ENCODE measurements at places on chromosomes 16 and 17.

- DNase-seq = no peak
Measured at GRCh38 chr17:41315814-41316445, 420 bp upstream of the KRTAP17-1 start.

DNA sequence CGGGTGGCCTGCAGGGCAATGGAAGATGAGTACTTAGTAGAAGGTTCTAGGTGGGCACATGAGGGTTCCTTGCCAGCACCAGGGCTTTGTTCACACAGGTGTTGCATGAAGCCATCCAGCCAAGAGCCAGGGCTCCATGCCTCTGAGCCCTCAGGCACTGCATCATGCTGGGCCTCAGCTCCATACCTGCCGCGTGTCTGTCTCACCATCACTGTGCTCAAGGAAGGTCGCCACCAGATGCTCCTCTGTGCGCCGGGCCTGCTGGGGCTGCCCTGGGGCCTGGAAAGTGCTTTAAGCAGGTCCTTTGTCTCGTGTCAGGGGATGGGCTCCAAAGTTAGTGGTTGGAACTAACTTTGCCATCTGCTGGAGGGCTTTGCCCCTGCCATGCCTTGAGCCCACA, 25.6 kb downstream of the C16orf90 start:
- DNase-seq = no peak

- no peak for DNase-seq
Measured at GRCh38 chr17:75468291-75468754, 11.9 kb downstream of the TMEM94 start.

- no peak for DNase-seq
Measured at GRCh38 chr16:638034-638543, 2.0 kb upstream of the METTL26 start.

GRCh38 chr16:84905965-84906460, 86.2 kb downstream of the CRISPLD2 start:
- DNase-seq = no peak

DNA sequence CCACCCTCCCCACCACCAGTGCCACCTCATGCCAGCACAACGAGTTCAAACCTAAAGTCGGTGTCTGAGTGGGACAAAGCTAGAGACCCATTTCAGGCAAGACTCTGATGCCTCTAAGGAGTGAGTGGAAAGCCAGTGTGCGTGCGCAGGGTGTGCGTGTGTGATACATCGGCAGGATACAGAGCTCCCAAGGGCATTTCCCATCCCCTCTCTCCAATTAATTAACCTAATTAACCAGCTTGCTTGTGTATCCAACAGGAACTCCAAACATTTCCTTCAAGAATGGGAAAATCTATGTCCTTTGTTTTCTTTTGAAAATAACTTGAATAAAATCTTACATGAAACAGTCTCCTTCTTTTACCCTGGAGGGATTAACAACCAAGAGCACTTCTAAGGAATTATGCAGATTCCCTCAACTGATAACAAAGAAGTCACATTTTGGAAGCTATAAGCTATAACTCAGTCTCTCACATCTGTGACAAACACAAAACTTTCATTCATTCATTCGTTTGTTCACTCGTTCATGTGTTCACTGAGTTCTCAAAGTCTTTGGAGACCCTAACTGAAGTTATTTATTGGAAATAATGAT, 9.9 kb downstream of the ATPAF2 start:
- no peak for DNase-seq

- DNase-seq = no peak
Measured at GRCh38 chr16:28213396-28213795, 1.6 kb upstream of the XPO6 start.

DNA sequence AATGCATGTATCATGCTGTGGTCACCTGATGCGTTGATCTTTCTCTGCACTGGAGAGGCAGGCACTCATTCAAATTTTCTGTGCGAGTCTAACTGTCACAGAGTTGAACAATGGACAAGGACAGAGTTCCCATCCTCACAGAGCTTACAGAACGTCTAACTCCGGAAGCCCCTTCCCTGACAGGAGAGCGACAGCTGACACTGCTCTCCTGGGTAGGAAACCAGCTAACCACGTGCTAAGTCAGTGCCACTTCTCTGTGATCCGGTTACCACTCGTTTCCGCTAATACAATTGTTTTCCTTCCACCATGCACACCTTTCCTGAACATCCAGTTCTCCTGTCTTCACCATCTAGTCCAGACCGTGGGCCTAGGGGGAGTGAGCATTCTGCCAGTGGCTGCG, 11.3 kb downstream of the KLHDC4 start:
- no peak for DNase-seq

- DNase-seq = peak; percentile 82
Measured at GRCh38 chr17:16521070-16521727, 29.2 kb upstream of the LRRC75A start.

- no peak for DNase-seq
Measured at GRCh38 chr16:6250511-6250910, 1082.1 kb upstream of the RBFOX1 start.

DNA sequence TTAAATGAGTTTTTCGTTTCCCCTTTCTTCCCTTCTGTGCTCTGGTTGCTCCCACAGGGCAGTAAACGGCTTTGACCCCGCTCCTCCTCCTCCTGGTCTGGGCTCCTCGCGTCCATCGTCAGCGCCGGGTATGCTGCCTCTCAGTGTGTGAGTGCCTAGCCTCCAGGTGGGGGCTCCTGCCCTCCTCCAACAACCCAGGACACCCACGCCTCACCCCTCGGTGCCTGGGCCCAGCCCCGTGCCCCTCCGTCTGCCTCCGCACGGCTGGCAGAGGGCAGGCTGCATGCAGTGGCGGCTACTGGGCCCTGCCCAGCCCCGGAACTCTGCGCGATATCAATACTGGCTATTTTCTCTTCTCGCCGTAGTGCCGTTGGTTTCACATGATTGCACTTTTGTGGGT, 31.2 kb downstream of the NDEL1 start:
- DNase-seq = no peak

- no peak for DNase-seq
Measured at GRCh38 chr17:5248821-5249479, 14.3 kb upstream of the SCIMP start.

DNA sequence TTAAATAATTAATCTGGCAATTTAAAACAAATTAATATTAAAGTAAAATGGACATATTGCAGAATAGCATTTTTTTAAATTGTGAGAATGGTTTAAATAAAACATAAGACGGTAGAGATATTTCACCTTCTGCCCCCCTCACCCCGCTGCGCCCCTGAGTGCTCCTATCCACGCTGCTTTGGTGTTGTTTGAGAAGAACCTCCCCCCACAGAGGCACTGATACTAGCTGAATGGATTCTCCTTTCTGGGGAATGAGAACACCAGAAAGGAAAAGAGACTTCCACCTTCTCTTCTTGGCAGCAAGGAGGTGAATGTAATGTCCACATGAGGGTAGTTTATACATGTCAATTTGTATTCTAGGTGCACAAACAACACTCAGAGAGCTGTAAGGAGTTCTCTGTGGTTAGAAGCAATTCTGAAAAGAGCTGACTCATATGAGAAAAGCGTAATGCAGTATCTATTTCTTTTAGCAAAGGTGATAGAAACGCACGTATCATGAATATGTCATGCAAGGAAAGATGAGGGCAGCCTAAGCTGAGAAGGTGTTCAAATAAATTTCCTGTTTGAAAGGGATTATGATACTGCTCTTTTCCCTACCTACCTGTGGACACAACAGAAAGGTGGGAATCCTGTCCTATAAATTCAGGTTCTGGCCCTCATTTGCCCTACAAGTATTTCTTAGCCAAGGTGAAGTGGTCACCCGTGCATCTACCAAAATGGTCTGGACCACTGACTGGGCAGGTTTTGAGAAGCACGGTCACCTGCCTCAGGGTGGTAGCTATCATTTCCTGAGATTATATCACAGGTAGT, 126.9 kb downstream of the PARN start:
- no peak for DNase-seq

- no peak for DNase-seq
Measured at GRCh38 chr17:27778183-27778582, 22.1 kb downstream of the NOS2 start.

DNA sequence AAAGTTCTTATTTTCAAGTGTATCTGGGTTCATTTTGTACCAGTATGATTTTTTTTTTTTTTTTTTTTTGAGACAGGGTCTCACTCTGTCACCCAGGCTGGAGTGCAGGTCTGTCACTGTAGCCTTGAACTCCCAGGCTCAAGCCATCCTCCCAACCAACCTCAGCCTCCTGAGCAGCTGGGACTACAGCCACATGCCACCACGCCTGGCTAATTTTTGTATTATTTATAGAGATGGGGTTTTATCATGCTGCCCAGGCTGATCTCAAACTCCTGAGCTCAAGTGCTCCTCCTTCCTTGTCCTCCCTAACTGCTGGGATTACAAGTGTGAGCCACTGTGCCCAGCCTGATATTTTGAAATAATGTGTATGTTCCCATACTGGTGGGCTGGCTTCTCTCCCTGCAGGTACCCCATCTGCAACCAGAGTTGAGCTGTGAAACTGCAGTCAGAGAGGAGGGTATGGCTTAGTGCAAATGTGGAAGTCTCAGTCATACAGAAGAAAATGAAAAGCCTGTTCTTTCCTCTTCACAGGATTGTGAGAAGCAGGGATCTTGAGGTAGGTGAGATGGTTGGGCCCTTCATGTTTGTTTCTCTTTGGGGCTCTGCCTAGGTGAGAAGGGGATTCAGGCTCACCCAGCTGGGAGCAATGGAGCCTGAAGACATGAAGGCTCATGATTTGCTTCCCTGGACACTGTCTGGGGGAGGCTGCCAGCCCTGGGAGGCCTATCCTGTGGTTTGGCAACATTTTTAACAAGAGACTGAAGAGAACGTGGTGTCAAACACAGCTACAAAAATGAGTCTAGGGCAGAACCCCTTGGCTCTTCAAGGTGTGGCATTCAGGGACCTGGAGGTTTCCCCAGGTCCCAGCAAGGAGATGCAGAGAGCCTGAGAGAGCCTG, 41.3 kb upstream of the SIAH1 start:
- no peak for DNase-seq

GRCh38 chr17:17043461-17044271, 1.4 kb downstream of the MPRIP start:
- DNase-seq = no peak

- no peak for DNase-seq
Measured at GRCh38 chr16:64952177-64952576, 169.7 kb downstream of the CDH11 start.

DNA sequence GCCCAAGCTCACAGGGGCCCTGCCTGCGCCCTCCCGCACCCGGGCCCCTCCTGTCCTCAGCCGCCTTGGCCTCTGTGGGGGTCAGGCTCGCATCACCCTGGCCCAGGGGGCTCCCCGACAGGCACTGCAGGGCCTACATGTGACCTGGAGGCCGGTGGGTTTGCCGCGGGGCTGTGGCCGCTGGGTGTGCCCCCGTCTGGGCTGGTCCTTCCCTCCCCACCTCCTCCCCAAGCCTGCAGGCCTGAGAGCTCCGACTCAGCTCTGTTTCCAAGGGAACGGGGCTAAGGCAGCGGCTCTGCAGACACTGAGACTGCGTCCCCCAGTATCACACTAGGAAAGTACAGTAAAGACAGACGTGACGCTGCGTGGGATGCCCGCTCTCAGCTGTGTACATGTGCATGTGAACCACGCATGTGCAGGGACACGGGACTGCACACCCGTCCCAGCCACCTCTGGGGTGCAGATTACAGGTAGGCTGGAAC, 16.5 kb upstream of the WDR45B start:
- no peak for DNase-seq

GRCh38 chr17:75250009-75250471, 11.4 kb downstream of the GGA3 start:
- no peak for DNase-seq

GRCh38 chr17:6279659-6280058, 155.3 kb downstream of the AIPL1 start:
- DNase-seq = no peak

- no peak for DNase-seq
Measured at GRCh38 chr17:66535611-66536010, 233.2 kb downstream of the PRKCA start.

- peak; percentile 52 for DNase-seq
Measured at GRCh38 chr17:27551701-27552248, 79.2 kb upstream of the LGALS9 start.
